ENCODE measurements at places on chromosomes 11 and 22.

DNA sequence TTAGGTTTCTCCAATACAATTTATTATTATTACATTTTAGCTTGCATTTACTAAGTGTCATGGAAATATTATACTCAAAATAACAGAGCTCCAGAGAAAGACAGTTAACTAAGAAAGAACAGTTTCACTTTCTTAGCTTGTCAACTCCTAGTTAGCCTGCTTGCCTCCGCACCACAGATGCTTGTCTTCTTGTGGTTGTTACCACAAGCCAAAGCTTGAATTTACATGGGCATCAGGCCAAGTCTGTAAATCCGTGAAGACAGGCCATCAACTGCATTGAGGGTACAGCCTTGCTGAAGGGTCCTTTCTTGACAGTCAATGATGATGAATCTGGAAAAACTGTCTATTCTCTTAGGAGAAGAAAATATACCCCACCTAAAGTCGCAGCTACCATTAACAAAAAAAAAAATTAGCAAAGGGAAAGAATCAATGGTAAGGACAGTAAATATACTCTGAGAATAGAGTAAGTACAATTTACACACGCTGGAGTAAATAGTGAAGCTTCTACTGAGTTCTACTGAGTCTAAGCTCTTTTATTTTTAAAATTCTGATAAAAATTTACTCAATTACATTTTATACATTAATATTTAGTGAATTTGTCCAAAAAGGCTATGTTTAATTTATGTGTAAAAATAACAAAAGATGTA, 15.6 kb upstream of the DENND5A start:
- DNase-seq: peak; percentile 46

DNA sequence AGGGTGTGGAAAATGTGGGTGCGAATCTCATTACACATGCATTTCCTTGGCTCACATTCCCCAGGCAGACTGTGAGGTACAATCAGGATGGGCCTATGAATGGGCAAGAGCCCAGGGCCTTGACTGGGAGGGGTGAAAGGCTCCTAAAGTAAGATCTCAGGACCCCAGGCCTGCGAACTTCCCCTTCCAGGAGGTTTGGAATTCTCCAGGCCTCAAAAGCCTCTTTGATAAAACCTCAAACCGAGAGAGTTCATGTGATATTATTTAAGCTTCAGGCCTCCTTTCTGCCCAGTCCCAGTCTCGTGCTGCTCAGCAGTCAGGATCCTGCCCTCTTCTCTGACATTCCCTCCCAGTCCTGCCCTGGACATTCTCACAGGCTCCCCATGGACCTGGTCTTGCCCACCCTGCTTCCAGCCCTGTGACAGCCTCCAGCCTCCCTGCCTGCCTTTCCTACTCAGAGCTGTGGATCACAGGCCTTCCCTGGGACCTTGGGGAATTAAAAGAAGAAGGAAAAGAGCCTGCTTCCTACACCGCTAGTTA, 37.3 kb upstream of the TEAD1 start:
- no peak for DNase-seq

DNA sequence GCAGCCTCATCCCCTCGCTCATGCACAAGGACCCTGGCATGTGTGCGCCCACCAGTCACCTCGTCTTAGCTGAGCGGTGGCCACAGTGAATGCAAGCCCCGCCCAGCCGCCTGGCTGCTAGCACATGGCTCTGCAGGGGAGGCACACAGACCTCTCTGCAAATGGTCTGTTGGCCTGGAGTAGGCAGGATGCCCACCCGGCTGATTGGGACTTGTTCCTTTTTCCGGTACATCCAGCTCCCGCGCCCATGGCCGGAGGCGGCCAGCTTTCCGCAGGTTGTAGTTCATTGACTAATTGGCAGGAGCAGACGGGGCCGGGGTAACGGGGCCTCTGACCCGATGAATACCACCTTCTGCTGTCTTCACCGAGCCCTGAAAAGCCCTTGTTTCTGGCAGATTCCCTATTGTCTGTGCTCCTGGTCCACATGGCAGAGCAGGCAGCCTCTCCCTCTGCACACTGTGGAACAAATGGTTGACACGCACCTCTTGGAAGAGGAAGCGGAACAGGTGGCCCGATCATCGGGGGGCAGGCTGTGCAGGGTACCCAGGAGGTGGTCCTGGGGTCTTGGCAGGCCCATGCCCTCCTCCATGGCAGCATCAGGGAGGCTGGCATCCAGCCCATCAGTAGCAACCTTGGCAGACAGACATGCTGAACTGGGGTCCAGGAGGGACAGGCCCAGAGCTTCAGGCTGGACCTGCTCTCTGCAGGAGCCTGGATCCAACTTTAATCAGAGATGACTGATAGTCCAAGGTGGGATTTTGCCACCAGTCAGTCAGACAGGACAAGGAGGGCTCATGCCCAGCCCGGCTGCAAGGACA, 1512.0 kb downstream of the BRD1 start:
- no peak for DNase-seq

DNA sequence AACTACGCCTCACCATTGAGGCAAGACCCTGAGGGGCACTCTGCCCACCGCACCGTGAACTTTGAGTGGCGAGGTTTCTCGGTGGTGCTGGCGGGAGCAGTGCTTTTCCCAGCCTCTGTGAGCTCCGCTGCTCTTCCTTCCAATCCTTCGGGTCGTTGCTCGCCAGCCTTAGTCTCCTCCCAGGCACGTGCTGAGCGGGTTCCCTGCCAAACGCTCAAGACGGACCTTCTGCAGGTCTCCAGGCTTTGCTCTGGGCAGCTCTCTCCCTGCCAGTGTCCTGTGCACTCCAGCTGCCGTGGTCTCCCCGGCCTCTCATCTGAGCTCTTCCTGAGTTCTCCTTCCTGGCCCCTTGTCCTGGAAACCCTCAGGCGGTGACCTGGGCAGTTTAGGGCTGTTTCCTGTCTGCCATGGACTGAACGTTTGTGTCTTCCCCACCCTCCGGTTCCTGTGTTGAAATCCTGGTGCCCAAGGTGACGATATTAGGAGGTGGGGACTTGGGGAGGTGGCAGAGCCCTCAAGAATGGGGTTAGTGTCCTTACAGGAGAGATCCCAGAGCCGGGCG, 11.2 kb upstream of the MUC6 start:
- DNase-seq: no peak

DNA sequence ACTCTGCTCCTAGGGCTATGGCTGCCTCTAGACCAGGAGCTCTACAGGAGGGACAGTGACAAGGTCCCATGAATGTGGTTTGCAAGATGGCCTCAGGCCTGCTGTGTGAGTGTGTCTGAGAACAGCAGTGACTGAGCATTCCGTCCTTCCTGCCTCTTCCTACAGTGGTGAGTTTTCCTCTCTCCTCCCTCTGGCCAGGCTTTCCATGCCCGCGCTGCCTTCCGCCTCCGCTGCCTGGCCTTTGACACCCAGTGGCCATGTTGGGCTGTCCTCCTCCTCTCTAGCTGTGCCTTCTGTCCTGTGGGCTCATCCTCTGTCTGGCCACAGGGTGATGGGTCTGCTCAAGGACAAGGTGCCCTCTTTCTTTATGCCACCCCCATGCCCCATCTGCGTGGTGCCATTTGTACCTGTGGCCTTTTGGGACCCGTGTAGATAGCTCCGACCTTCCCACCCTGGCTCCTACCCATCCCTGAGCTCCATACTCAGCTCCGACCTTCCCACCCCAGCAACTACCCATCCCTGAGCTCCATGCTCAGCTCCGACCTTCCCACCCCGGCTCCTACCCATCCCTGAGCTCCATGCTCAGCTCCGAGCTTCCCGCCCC, 970.4 kb downstream of the BRD1 start:
- no peak for DNase-seq

DNA sequence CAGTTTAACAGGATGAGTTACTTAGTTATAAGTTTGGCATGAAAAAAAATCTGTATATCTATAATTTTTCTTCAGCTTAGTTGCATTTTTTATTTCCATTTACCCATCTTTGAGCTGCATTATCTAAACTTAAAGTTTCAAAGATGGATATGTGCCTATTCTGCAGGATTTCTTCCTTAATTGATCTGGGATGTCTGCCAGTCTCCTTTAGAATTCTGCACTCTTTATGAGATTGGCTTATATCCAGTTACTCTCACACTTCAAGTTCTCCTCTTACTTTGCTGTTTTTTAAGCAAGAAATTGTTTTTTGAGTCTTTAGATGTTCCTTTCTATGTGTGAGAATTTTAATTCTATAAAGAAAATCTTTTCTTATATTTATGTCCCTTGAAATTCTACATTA, 5.1 kb upstream of the PDGFD start:
- no peak for DNase-seq

DNA sequence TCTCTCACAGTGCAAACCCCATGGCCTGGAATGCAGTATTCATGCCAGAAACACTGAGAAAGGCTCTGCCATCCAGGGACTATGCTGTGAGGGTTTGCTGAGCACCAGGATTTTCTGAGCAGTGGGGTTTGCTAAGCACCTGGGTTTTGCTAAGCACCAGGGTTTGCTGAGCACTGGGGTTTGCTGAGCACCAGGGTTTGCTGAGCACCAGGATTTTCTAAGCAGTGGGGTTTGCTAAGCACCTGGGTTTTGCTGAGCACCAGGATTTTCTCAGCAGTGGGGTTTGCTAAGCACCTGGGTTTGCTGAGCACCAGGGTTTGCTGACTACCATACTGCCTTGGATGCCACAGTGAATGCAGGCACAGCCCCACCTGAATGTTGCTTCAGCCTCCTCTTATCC, 48.3 kb upstream of the SMIM38 start:
- DNase-seq: no peak

GRCh38 chr22:22463855-22464540, 44.5 kb downstream of the ZNF280B start:
- peak; percentile 55 for DNase-seq

- no peak for DNase-seq
Observed at GRCh38 chr11:109814824-109815223, 278.4 kb upstream of the ZC3H12C start.

GRCh38 chr11:18721561-18722292, 4.3 kb downstream of the IGSF22 start:
- DNase-seq: peak; percentile 56

DNA sequence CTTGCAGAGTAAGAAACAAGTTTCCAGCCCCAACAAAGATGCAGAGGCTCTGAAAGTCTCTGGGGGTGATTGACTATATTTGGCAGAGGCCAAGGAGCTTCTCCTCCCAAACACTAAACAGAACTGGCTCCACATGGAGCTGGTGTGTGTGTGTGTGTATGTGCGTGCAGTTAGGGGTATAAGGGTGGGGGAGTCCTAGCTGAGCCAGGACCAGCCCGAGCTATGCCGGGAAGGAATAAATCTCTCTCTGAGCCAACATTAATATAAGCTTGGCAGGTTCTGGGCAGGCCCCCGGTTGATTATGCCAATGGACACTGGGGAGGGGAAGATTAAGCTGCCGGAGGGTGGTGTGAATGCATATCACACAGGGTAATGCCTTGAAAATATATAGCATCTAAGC, 324.2 kb downstream of the MIAT start:
- no peak for DNase-seq

DNA sequence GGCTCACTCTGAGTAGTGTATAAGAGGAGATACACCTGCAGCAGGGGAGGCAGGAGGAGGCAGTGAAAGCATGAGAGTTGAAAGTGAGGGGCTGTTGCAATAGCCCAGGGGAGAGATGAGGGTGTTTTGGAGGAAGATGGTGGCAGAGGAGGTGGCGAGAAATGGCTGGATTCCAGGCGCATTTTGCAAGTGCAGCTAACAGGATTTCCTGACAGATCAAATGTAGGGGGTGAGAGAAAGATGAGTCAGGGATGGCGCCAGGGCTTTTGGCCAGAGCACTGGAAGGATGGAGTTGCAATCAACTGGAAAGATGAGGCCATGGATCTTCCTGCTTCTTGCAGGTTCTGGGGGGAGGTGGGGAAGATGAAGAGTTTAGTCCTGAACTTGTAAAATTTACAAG, 16.8 kb upstream of the TSPAN18 start:
- no peak for DNase-seq

DNA sequence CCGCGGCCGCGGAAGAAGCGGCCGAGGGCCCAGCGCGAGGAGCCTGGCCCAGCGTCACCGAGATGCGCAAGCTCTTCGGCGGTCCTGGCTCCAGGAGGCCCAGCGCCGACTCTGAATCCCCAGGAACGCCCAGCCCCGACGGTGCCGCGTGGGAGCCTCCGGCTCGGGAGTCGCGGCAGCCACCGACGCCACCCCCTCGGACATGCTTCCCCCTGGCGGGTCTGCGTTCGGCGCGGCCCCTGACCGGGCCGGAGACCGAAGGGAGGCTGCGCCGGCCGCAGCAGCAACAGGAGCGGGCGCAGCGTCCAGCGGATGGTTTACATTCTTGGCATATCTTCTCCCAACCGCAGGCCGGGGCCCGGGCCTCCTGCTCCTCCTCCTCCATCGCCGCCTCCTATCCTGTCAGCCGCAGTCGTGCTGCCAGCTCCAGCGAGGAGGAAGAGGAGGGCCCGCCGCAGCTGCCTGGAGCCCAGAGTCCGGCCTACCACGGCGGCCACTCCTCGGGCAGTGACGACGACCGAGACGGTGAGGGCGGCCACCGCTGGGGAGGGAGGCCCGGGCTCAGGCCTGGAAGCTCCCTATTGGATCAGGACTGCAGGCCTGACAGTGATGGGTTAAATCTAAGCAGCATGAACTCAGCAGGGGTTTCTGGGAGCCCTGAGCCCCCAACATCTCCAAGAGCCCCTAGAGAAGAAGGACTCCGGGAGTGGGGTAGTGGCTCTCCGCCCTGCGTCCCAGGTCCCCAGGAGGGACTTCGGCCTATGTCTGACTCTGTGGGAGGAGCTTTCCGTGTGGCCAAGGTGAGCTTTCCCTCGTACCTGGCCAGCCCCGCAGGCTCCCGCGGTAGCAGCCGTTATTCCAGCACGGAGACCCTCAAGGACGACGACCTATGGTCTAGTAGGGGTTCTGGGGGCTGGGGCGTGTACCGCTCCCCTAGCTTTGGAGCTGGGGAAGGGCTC, 1.2 kb downstream of the ARHGEF17 start:
- DNase-seq: no peak

DNA sequence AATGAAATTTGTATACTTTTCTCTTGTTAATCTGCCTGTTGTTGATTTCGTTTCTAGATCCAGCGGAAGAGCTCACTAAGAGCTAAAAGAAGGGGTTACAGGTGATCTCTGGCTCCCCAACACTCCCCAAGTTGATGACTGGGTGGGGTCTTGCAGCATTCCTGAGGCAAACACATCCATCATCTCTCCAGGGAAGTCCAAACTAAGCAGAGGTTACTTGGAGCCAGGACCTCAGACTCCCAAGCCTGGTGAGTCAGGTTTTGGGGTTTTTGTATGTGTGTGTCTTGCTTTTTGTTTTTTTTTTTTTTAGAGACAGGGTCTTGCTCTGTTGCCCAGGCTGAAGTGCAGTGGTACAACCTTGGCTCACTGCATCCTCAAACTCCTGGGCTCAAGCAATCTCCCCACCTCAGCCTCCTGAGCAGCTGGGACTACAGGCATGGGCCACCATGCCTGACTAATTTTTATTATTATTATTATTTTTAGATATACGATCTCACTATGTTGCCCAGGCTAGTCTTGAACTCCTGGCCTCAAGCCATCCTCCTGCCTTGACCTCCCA, 11.5 kb upstream of the RPS3 start:
- DNase-seq: no peak

DNA sequence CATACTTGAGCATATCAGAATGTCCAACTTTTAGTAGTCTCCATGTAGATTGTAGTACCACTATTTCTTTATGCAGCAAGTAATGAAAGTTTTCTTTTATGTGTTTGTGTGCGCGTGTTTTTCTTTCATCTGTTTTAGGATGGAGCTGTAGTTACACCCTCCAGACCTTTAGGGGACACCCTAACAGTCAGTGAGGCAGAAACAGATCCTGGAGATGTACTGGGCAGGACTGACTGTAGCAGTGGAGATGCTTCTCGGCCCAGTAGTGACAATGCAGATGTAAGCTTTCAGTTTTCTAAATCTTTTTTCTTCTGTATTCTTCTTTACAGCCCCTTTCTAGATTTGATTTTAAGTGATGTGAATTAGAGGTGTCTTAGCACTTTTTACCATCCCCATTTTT, 79.9 kb upstream of the GRIK4 start:
- DNase-seq: no peak

GRCh38 chr22:25698978-25699377, 43.0 kb upstream of the MYO18B start:
- DNase-seq: no peak

All from stimulated activated CD4-positive, alpha-beta T cell treated with anti-CD3 and anti-CD28 coated beads, Interleukin-2, amount 100 ng/mL, for 48 hours (primary cell).